ENCODE measurements at places on chromosomes 4 and X.

- no peak for DNase-seq
Observed at GRCh38 chr4:744212-744841, 38.7 kb downstream of the PCGF3 start.

GRCh38 chr4:8030121-8030781 is 90.6 kb upstream of the AFAP1 start:
- DNase-seq, result no peak

- no peak for DNase-seq
Observed at GRCh38 chrX:101219864-101220346, 319 bp downstream of the DRP2 start.

GRCh38 chr4:37765741-37766140 is 60.7 kb upstream of the PGM2 start:
- no peak for DNase-seq

GRCh38 chr4:67744561-67745283 is 9.5 kb downstream of the GNRHR start:
- no peak for DNase-seq

DNA sequence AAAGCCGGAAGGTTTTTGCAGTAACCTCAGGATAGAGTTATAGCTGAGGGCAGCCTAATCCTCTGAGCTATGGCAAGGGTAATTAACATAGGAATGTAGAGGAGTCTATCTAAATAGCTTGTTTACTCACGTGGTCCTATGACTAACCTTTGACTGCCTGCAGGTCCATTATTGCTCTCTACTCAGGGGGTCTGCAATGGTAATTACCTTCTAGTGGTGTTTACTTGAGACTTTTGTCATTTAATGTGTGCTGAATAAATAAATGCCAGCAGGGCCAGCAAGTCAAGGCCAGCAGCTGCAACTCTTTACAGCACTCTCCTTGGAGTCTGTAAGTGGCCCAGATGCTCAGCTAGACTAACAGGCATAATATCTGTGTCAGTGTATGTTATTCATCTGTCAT is 212.7 kb upstream of the FMR1 start:
- DNase-seq, result no peak

GRCh38 chrX:78326401-78326800 is 1.0 kb downstream of the CYSLTR1 start:
- DNase-seq, result no peak

DNA sequence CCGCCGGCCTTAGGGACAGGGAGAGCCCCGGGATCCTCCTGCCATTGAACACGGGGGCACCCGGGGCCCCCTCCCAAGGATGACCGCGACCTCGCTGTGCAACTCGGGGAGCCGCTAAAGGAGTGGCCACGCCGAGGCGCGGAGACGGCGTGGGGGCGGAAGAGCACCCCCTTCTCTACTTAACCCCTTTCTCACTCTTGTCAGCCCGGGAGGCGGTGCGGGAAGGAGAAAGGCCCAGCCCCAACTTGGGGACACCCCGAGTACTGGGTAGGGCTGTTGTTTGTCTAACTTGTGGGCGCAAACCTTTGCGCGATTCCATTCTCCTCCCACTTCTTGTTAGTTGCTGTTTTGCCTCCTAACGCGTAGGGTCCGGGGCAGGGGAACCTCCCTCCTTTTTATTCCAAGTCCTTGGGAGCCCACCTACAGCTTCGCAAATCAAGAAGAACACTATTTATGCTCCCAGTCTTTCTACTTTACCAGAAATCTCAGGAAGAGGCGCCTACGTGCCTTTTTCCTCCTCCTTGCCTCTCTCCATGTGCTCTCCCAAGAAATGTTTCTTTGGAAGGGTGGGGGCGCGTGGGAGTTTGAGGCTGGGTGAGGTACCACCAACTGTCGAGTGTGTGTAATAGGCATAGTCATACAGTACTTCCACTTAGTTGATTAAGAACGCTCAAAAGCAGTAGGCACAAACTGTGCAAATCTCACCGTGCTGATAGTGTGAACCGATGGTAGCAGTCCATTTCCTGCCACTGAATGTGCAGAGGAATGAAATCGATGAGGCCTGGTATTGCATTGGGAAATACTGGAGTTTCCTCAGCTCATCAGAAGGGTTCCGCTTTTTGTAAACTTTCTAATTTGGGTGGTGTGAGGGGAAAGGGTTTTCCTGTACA is 813 bp downstream of the DIAPH2 start:
- DNase-seq, result peak; percentile 45

DNA sequence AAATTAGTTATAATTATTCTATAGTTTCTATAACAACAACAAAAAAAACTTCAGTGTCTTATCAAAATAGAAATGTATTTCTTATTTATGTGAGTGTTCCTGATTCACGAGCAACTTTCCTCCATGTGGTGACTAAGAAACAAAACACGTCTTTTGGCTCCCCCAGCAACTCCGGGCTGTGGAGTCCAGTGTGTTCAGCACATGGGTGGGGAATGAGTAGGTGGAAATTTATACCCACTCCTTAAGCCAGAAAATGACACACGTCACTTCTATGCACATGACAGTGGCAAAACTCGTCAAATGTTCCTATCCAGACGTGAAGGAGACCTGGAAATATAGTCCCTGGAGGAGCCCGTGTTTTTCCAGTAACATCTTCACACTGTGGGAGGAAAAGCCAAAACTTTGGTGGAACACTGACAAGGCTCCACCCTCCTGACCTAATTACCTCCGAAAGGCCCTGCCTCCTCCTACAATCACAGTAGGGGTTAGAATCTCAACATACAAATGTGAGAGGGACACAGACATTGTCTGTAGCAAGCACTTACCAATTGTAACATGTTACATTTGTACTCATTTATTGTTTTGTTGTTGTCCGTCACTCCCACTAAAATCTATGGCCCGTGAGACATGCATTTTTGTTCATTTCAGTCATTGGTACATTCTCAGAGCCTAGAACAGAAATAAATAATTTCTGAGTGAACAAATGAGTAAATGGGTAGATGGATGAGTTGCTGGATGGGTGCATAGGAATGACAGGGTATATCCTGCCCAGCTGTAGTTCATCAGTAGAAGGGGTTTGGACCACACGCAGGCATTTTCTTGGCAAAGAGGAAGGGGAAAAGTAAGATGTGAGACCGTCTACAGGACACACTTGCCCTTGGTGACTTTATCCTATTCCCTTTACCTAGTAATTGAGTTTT is 605.8 kb upstream of the TENM3 start:
- DNase-seq, result no peak

DNA sequence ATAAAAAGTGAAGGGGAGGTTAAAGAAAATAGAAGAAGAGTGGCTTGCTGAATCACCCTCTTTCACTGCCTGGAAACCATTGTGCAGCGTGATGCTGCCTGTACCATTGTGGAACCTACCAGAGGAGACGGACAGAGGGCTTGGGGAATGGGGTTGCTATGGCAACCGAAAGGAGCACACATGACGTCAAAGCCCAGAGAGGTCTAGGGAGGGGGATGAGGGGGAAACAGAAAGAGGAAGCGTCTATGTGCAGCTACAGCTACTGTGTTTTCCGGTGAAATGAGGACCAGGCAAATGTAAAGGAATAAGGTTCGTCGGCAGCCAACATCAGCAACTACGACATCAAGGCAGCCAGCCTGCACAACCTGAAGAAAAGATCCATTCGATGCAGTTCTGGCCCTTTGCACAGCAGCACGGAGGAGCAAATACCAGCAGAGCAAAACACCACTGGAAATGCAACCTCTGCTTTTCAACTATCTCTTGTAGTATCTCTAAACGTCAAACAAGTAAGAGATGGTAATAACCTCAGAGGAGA is at the start of gene MAPK10:
MAPK10 (minus strand) TSS at position 110 of the 535 bp plus-strand sequence.
- peak; percentile 2 for DNase-seq

DNA sequence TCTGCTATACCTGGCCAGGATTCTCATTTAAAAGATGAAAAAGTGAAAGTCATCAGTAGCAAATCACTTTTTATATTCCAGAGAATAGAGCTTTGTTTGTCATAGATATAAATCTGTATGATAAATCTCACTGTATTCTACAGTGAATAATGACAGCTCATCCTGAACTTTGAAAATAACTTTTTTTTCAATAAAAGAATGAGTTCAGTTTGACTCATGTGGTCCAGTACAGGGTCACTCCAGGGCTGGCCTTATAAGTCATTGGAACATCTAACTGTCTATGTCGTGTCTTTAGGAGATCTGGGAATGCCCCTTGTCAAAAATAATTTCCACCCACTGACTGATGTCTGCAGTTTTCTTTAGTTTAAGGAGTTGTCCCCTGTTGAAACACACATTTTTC is 18.5 kb upstream of the CXCL8 start:
- DNase-seq, result no peak

- no peak for DNase-seq
Observed at GRCh38 chrX:100341142-100341510, 68.9 kb downstream of the PCDH19 start.

DNA sequence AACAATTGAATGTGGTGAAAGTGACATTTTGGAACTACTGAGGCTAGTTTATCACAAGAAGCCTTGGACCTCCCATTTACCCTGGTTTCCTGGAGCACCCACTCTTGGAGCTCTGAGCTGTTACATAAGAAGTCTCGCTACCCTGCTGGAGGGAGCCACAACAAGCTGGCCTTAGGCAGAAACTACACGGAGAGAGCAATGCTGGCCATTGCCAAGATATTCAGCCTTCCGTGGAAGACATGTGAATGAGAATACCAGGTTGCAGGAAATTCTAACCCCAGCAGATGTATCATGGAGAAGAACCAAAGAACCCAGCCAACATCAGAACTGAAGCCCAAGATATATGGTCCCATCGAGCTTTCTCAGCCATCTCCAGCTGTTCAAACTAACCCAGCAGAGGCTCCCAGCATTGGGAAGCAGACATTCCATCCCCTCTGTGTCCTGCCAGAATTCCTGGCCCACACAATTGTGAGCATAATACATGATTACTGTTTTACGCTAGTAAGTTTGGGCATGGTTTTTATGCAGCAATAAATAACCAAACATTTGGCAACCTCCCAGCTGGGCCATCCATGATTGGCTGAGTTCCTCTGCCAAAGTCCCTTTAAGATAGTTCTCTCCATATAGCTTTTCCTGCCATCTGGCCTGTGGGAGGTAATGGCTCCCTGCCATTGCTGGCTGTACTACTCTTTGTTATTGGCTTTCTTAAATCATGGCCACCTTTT is 17.9 kb upstream of the PDE5A start:
- no peak for DNase-seq

GRCh38 chrX:155068165-155068564 is 2.8 kb downstream of the CMC4 start:
- peak; percentile 54 for DNase-seq

DNA sequence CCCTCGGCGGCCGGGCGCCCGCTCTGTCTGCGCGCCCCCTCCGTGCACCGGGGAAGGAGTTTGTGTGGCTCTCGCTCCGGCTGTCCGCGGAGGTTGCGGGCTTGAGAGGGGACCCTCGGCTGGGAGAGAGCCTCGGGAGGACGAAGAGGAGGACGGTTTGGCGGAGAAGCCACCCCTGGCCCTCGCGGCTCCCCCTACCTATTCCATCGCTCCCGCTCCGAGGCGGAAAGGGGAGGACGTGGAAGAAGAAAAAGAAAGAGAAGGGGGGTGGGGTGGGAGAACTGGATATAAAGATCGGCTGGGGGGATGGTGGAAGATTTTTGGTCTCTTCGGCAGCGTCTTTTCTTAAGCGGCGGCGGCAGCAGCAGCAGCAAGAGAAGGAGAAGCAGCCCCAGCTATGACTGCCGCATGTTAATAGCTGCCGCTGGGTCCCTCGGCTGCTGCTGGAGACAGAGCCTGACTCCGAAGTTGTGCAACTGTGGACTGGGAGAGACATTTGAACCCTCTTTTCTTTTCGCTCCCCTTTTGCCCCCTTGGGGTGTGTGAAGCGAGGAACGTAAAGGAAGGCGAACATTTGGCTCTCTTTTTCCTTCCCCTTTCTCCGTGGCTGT is 895 bp downstream of the ADGRL3 start:
- DNase-seq, result no peak

GRCh38 chrX:38804432-38804681 is 3.1 kb downstream of the MID1IP1 start:
- no peak for DNase-seq

GRCh38 chr4:138199568-138200235 is 42.4 kb downstream of the SLC7A11 start:
- DNase-seq, result peak; percentile 84

- no peak for DNase-seq
Observed at GRCh38 chrX:69014200-69014599, 151.1 kb downstream of the PJA1 start.

- DNase-seq, result peak; percentile 41
Observed at GRCh38 chr4:104064646-104065577, 345.1 kb upstream of the TACR3 start.

- no peak for DNase-seq
Observed at GRCh38 chr4:119284876-119285780, 36.8 kb downstream of the FABP2 start.

DNA sequence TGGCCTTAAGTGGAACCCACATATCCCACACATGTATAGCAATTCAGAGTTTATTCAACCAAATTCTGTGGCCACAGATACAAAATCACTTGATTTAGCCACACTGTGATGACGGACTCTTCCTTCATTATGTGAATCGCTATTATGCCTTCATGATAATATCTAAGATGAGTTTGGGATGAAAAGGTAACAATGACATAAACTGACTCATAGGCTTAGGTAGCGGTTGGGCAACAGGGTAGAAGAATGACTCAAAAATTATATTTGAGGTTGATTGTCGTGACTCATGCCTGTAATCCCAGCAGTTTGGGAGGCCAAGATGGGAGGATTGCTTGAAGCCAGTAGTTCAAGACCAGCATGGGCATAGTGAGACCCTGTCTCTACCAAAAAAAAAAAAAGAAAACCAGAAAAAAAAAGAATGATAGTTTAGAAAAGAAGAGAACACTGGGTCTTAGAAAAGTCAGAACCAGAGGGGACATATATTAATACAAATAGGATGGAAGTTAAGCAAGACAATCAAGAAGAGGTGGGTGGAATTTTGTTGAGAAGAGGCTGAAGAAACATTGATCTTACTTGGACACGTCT is 70.4 kb upstream of the USP9X start:
- peak; percentile 52 for DNase-seq

DNA sequence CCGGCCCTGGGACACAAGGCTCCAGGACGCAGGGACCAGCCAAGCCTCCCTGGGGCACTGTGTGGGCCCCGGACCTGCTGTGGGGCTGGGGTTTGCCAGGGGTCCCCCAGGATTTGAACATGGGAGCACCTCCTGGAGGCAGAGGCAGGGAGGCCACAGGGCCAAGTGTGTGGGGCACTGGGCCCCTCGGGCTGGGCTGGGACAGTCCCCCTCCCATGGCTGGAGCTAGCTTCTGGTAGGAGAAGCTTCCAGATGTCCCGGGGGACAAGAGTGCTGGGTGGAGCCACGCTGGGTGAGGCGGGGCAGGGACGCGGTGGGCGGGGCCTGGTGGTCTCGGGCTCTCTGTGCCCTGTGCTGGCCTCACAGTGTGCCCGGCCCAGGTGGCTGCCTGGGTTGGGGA is 18.6 kb downstream of the FGFRL1 start:
- DNase-seq, result peak; percentile 83

- no peak for DNase-seq
Observed at GRCh38 chrX:55033429-55033828, 2.7 kb upstream of the ALAS2 start.

GRCh38 chr4:120055162-120055561 is 11.5 kb downstream of the MAD2L1 start:
- no peak for DNase-seq

- peak; percentile 33 for DNase-seq
Observed at GRCh38 chrX:150503898-150504219, 64.6 kb upstream of the MTM1 start.

GRCh38 chr4:8221476-8221875 is 22.4 kb downstream of the SH3TC1 start:
- no peak for DNase-seq

Measured in SW480 (cell line).